ENCODE measurements at places on chromosomes 6 and 20.

GRCh38 chr6:3009930-3010329, 10.2 kb downstream of the NQO2 start:
- DNase-seq: no peak

- DNase-seq: no peak
Observed at GRCh38 chr6:137254966-137255365, 35.8 kb upstream of the IFNGR1 start.

- no peak for DNase-seq
Observed at GRCh38 chr20:23415959-23416583, 5.2 kb downstream of the NAPB start.

DNA sequence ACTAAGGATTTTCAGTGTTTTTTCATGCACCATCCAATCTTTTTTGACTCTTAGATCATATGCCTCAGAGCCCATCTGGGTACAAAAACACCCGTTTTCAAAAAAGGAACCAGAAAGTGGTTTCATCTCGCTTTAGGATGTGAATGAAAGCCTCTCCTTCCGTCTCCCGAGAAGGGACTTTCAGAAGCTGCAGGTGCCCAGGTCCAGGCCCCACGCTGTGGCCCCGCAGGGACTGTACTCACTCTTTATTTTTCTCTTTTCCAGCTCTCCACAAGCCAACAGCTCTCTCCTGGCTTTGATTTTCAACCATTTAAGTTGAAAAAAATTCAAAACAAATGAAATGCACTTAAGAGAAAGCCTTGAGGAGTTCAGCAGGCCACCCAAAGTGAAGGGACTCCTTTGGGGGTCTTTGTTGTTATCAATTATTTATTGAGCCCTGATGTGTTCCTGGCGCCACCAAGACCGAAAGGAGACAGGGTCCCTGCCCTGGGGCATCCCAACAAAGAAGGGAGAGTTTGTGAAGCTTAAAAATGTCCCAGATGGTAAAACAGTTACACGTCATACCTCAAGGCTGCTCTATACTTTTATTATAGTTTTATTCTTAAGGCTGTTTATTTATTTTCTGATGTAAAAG, 467.3 kb downstream of the PREX1 start:
- no peak for DNase-seq

DNA sequence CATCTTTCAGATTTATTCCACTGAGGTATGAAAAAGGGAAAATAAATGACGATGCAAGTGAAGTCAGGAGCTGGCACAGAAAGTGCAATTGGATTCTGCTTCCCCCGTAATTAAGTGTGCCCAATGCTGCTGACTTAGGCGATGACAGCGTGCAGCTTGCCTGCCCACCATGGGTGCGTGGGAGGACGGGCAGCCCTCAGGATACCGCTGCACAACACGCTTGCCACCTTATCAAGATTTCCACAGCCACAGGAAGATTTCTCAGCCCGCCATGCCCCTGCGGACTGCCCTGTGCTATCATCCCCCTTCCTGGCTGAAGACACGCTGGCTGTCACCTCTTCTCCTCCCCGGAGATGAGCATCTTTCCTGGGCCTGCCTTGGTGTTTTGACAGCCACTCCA, 103.3 kb upstream of the BACH2 start:
- no peak for DNase-seq

DNA sequence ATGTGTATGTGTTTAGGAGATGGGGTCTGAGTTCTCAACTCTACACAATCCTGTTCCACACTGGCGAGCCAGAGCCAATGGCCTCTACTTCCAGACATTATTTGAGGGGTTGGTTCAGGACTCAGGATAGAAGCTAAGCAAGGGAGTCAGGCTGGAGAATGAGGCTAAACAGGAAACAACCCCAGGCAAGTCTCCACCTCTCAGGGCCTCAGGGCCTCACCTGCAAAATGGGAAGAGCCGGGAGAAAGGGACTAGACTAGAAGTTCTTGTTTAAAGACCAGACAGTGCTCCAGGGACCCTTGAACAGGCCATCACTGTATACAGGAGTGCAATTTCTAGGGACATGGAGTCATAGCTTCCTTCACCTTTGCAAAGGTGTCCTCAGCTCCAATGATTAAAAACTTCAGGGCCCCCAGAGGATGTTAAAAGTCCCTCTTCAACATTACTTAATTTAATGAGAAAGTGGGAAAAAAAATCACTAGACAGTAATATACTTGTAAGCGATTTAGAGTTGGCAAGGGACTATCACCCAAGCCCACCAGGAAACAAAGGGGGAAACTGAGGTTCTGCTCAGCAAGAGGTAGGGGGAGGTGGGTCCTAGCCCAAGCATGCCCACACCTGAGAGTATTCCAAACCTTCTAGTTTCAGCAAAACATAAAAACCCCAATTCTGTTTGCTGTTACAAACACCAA, 41.7 kb downstream of the ZMYND8 start:
- DNase-seq: no peak

DNA sequence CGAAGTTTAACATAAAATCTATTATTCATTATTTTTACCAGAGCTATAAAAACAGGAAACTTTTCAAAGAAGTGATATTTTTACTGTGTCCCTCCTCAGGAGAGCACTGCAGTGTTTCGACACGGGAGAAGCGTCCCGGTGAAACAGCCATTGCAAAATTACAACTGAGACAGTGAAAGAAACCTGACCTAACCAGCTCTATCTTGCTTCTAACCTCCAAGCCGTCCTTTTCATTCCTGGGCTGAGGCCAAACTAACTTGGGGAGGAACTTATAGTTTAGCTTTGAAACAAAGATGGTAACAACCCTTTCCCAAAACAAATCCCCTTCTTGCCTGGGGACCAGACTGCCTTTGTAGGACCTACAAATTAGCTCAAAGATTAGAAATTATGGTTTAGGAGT, 79.2 kb downstream of the WDR27 start:
- DNase-seq: no peak
